ENCODE measurements at places on chromosomes 5 and 9.

GRCh38 chr9:35962126-35962906, 4.4 kb upstream of the OR2S2 start:
- peak; percentile 74 for DNase-seq

DNA sequence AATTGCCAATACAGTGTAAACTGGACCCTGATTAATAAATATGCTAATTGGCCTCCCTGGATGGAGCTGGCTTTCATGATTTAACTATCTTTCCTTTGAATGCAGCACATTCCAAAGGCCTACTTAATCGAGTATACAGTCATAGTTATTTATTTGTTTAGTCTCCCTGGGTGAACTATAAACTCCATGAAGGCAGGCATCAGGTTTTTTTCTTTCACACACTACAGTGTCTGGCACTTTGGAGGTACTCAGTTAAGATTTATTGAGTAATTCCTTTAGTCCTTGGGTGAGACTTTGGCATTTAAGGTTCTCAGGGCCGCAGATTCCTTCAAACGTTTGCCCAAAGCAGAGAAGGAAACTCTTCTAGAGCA, 20.5 kb downstream of the RUSC2 start:
- DNase-seq, result no peak

- no peak for DNase-seq
Measured at GRCh38 chr5:136992796-136993489, 506.2 kb downstream of the SPOCK1 start.

GRCh38 chr9:10678010-10678409, 65.2 kb upstream of the PTPRD start:
- DNase-seq, result no peak

DNA sequence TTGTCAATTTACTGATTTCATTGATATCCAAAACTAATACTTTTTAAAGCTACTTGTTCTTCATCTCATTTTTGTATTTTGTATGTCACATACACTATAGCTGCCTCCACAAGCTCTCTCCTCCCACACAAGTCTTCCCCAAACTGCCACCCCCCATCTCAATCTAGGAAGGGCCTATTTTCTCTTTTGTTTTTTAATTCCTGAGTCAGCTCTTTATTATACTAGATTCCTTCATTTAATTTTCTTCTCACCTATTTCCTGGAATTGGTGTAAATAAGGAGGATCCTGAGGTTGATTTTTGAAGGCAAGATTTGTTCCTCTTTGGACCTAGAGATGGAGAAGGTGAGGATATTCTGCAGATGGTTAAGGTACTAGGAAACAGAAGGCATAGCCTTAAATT, 277.4 kb downstream of the GABRB2 start:
- no peak for DNase-seq

DNA sequence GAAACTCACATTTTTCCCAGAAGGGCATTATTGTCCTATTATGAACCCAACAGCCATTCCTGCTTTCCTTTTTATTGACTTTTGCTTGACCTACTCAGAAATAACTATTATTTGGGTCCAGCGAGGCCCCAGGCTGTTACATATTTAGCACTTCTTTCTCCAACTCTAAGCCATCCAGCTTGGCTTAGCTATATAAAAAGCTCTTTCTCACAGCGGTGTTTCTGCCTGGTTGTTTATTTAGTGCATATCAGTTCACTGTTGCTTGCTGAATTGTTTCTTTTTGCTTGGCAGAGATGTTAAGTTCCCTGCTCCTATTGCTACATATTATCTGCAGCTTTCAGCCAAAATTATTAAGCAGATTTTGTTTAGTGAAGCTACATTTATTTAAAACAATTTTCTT, 1156.8 kb upstream of the SEMA6A start:
- no peak for DNase-seq

DNA sequence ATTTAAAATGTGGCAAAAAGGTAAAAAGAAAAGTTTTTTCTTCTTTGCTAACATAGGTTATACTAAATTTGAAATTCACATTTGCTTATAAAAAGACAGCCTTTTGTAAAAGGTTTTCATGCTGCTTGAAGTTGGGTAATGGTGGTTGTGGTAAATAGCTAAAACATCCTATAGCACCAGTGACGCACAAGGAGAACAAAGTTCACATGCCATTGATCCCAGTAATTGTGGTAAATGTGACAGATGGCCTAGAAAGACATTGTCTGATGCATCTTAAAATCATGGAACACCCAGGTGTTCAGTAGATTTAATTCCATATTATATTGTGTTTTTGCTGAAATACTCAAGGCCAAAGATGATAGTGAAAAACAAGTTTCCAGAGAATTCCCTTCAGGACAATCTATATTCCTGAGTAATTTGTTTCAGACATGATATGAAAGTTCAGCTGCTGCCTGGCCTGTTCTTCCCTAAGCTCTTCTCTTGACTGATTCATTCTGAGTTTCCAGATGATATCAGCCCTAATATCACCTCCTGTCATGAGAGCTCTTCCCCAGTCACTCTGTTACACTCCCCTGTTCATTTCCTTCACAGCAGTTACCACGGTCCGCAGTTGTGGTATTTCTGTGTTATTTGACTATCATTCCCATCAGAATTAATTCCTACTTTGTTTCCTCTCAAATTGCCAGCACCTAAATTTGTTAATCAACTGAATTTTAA, 4.6 kb upstream of the FBXL17 start:
- DNase-seq, result no peak

- DNase-seq, result no peak
Measured at GRCh38 chr9:114777821-114778609, 27.8 kb downstream of the TNFSF15 start.

DNA sequence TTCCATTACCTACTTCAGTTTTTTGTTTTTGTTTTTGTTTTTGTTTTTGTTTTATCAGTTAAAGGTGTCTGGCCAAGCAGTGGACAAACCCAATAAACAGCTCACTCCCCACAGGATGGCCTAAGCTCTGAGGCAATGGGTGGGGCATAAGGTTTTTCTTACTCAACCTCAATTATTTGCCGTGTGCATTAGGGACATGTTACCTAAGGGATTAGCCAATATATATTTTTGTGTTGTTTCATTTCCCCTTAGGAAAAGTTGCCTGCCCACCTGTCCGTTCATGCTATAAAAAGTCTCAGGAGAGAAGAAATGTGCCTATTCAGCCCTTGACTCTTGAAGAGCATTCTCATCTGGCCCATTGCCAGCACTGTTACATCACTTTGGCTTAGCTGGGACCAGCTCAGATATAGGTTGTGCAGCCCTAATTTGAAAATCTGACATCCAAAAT, 7.3 kb downstream of the SH3RF2 start:
- DNase-seq, result peak; percentile 34

DNA sequence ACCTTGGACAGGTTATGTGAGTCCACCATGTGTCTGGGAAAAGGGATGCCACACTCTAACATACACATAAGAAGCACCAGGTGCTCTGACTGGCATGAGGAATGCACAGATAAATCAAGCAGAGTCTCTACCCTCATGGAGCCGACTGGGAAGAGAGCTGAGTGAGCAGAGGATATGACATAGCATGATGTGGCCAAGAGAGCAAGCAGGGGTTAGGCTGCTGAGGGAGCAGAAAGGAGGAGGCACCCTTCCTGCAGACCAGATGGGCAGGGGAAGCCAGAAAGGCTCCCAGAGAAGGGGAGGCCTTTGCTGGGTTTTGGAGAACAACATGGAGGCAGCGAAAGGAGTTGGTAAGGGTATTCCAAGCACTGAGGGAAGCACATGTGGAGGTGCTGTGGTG, 223.1 kb downstream of the GNA14 start:
- DNase-seq, result no peak

GRCh38 chr9:137524981-137525317, 25.3 kb downstream of the PNPLA7 start:
- DNase-seq, result no peak

GRCh38 chr5:148924817-148925216, 98.4 kb downstream of the ADRB2 start:
- DNase-seq, result no peak

- DNase-seq, result peak; percentile 52
Measured at GRCh38 chr5:78509145-78509865, 139.3 kb downstream of the LHFPL2 start.

GRCh38 chr9:89177012-89177943, 1.3 kb downstream of the SHC3 start:
- no peak for DNase-seq

DNA sequence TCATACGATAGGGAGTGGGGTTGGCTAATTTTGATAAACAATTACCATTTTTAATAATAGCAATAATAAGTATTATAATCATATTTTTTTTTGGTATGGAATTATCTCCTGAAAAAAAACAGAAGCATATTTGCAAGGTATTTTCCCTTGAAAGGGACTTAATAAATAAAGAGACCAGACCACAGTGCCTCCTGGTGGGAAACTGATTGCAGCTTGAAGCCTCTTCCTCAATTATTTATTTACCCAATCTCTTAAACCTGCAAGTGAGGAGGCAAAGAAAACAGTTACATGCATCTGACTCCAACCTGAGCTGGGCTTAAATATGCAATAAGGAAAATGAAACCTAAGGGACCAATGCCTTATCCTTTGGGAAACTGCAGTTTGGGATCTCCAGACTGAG, 388.1 kb upstream of the ACO1 start:
- no peak for DNase-seq

DNA sequence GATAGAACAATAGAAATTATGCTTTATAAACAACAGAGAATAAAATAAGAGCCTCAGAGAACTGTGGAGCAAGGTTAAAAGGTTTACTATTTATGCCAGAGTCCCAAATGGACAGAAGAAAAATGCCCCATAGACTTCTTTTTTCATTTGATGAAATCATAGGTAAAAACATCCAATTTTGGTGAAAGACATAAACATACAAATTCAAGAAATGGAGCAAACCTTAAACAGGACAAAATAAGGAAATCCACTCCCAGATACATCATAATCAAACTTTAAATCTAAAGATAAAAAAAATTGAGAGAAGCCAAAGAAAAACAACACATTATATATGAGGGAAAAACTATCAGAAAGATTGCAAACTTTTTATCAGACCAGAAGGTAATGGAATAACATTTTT, 182.8 kb downstream of the GADD45G start:
- DNase-seq, result no peak

DNA sequence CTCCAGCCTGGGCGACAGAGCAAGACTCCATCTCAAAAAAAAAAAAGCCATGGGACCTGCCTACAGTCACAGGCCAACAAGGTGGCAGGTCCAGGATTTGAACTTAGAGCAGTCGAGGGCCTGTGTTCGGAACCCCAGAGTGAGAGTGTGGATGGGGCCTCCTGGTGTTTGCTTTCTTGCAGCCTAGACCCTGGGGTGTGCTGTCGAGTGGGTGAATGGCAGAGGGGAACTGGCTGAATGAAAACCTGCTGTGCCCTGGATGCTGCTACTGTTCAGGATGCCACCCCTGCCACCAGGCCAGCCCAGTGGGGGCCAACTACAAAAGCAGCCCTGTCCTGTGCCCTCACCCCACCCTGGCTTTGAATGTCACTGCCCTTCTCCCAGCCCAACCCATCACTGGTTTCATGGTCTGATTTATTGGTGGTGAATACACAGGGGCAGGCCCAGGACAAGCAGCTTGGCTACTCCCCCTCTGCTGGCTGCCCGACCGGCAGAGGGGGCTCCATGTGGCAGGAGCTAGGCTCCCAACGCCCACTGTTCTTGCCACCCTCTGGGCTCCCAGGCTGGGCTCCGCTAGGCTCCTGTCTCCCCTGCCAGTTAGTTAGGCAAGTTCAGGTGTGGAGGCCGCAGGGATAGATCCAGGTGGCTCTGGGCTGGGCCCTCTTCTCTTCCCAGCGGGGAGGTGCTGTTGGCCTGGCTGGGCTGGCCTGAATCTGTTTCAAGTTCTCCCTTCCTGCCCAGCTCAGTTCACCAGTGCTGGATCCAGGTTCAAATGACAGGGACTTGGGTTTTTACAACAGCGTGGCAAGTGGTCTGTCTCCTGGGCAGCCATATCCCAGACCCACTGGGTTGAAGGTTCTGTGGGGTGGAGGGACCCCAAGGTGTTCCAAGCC, 12.2 kb downstream of the FPGS start:
- DNase-seq, result no peak

- DNase-seq, result peak; percentile 7
Measured at GRCh38 chr5:106415541-106415940, 1255.2 kb downstream of the EFNA5 start.
